ENCODE measurements at places on chromosomes 5 and 9.

DNA sequence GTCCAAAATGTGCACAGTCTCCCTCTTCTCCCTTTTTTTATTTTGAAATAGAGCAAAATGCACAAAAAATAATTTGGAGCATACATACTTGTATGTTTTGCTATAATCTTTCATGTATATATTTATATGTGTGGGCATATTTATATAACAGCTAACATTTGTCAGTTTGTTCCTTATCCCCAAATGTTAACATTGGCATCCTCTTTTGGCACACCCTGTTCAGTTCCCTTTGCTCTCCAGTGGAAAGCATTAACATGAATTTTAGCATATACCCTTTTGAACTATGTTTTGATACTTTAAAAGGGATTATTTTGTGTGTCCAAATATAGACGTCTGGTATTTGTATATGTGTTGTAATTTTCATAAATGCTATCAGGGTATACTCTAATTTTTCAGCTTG lies 306.2 kb downstream of the ARHGAP26 start:
- no peak for DNase-seq

DNA sequence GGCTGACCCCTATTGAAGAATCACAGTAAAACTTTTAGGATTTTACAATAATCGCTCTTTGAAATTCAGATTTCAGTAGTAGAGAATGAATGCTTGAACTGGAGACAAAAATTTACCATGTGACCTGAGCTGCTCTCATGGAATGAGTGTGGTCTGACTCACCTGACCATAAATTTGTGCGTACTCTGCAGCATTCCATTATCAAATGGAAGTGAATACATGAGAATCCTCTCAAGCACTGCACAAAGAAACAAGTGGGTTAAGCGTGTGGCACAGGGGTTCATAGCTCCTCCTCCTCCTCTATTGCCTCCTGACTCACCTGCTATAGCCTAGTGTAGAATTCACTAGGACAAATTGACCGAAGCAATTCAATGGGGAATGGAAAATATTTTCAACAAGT lies 269.8 kb upstream of the CDH9 start:
- peak; percentile 52 for DNase-seq

DNA sequence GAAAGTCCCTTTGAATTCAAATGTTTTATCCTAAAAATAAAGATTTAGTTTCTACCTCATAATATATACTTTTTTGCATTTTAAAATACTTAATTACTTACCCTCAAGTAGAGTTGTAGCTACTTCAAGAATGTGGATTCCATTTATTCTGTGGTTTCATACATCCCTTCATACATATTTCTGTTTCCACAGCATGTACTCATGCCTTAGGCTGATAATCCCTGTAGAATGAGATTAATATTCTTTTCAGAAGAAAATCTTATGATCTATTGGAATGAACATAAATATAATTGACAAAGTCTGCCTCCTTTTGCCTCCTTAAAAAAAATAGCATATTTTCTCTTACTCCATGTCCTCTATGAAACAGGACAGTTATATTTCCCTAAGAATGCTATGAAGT lies 465.7 kb downstream of the DTWD2 start:
- no peak for DNase-seq

DNA sequence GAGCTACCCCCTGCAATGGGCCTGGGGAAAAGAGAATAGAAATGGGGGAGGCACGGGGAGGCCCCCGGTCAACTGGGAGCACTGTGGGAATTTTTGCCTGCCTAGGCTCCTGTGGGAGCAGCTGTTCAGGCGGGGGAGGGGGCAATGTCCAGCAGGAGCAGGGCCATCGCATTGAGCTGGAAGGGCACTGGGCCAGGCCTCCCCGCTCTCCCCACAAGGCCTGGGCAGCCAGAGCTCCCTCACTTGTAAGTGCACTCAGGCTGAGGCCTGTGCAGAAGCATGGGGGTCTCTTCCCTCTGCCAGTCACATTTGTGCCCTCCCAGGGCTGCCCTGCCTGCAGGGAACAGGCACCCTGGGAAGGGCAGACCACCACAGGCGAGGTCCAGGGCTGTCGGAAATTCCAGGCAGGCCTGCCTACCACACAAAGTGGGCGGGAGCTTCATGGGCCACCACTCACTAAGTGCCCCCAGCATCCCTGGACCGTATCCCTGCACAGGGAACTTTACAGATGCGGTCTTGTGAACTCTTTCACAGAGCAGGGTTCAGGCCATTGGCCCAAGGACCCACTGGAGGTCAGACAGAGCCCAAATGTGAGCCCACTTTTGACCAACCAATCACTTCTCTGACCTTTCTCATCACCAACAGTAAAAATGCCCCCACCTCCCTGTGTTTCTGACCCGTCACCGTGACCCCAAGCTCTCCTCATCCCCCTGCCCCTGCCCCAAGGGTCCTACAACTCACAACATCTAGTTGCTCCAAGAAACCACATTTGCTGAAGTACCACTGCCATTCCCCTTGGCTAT lies 1.0 kb upstream of the CFAP157 start:
- DNase-seq = no peak

- peak; percentile 45 for DNase-seq
These were observed 51.0 kb downstream of the GNAQ start for GRCh38 chr9:77980622-77981021.

DNA sequence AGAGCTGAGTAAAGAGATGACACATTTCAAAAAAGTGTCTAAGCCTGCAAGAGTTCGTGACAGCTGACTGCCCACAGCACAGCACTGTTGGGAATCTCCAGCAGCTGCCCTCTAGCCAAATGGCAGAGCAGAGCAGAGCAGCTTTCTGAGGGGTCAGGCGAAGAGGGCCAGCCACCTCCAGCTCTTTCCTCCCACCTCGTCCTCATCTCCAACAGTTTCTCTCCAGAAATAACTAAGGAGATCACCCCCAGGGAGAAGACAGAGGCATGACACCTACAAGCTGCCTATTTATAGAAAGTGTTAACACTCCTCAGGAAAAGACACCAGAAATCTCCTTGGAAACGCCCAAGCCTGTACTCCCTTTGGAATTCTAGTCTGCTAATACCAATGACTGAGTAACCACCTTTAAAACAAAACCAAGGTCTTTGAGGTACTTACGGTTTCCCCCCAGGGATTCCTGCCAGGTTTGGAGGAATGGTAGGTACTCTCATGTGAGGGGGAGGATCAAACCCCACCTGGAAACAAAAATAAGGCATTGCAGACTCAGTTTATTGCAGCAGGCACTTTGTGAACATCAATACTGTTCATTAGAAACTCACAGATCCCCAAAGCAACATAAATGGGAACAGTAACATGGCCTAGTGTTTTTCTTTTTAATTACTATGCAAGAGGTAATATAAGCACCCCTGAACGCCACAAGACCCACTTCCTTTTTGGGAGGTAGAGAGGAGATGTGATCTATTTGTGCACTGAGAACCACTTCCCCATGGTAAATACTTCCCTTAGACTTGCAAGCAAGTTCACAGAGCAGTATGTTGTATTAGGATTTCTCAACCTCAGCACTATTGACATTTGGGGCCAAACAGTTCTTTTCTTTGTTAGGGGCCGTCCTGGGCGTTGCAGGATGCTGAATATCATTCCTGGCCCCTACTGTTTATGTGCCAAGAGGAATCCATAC lies 79.3 kb downstream of the TLE1 start:
- peak; percentile 56 for DNase-seq

DNA sequence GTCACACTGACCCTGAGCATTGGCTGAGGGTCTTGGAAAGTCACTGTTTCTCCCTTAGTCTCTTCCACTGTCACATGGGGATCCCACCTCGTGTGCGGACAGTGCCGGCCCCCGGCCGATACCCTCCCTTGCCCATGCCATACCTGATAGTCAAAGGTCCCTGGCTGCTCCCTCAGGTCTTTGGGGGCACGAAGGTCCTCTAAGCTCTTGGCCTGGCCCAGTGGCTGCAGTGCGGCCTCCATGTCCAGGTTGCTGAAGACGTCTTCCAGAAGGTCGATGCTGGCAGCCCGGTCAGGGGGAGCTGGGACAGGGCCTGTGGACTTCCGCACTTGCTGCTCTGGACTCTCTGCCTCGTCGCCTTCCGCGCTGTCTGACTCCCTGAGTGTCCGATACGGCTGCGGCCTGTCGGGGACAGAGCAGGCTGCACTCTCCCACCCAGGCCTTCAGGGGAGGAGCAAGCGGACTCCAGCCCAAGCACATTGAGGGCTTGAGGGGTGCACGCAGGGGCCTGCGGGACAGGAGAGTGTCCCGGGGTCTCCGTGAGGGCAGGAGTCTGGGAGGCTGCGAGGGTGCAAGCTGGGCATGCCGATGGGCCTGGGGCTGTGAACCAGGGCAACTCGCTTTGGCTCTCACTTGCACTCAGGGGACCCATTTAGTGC lies 27.6 kb downstream of the CRB2 start:
- DNase-seq = no peak

- peak; percentile 36 for DNase-seq
These were observed 15.2 kb upstream of the NEK6 start for GRCh38 chr9:124242331-124243194.

GRCh38 chr5:85375525-85375924 lies 990.8 kb upstream of the EDIL3 start:
- no peak for DNase-seq

- DNase-seq = no peak
These were observed 77.0 kb upstream of the PITX1 start for GRCh38 chr5:135110785-135111596.

- DNase-seq = no peak
These were observed 399.4 kb downstream of the ARRDC3 start for GRCh38 chr5:90983711-90984124.

- no peak for DNase-seq
These were observed 295.7 kb upstream of the PTGER4 start for GRCh38 chr5:40383749-40384651.

DNA sequence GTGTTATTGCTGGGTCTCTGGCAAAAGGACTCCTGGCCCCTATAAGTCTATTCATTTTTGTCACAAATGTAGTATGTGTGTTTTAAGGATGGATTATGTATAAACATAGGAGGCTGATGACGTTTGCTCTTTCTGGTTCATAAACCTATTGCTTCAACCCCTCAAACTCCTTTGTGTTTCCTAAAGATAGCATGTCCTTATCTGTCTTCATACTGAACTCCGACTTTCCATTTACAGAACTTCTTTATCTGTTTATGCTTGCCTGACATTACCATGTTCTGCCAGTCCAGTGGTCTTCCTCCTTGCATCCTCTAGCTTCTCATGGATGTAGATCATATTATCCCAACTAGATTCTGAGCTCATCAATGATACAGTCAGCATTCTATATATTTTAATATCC lies 46.1 kb downstream of the ARHGEF28 start:
- no peak for DNase-seq

DNA sequence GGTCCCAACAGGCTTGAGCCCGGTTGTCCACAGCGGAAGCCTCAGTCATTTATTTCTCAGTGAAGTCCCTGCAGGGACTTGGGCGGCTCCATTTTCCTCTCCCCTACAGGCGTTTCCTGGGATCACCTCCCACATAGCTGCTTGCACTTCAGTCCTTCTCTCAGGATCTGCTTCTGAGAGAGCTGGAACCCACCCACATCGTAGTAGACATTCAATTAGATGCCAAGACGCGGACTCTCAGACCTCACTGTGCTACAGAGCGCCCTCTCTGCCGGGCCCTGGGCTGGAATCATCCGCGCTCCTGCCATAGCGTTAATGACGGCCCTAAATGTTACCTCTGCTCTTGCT lies 54.0 kb upstream of the ROR2 start:
- DNase-seq = no peak

DNA sequence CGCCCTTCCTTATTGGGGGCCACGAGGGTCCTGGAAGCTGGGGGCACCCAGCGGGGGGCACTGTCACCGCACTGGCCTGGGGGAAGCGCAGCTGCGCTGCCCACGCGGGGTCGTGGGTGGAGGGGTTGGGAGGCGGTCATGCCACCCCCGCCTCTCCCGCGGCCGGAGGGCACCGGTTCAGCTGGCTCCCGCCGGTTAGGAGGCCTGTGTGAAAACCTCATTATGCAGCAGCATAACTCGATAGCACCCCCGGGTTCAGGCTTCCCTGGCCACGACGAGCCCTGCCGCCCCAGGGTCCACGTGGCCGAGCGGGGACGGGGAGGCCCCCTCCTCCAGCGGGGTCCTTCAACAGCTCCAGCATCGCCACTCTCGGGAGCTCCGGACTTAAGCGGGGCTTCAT lies 91.2 kb upstream of the ERCC6L2 start:
- no peak for DNase-seq

- no peak for DNase-seq
These were observed 24.8 kb downstream of the STX17 start for GRCh38 chr9:99931155-99931840.

DNA sequence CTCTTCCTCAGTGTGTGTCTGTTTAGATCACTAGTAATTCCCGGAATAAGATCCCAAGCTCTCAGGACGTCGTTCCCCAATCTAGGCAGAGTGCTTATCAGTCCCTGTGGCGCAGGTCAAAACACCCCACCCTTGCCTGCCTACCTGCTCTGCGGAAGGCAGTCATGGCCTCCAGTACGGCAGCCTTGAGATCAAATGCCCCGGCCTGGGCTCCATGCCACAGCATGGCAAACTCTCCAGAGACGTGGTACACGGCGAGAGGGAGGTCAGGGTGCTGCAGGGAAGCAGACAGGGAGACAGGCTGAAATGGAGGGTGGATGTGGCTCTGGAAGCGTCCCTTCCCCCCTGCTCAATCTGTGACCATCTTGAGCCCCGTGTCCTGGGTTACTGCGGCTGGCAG lies 12.0 kb upstream of the HDHD3 start:
- DNase-seq = no peak

DNA sequence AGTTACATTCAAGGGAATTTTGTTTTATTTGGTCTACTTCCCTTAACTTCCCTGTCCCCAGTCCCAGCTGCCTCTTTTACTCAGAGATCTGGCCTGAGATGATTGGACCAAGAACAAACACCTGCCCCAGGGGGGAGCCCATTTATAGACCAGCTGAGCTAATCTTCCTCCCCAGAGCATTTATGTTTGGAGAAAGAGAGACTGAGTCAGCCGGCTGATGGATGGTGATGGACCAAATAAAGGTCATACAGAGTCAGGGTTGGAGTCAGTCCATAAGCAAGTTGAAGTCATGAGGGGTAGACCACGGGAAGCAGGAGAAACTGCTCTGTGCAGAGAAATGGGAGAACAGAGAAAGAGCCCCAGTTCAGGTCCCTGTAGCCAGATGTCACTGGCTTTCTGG lies 77.7 kb downstream of the TMEM174 start:
- DNase-seq = peak; percentile 57

- peak; percentile 51 for DNase-seq
These were observed 28.8 kb downstream of the OR2K2 start for GRCh38 chr9:111301195-111301594.

DNA sequence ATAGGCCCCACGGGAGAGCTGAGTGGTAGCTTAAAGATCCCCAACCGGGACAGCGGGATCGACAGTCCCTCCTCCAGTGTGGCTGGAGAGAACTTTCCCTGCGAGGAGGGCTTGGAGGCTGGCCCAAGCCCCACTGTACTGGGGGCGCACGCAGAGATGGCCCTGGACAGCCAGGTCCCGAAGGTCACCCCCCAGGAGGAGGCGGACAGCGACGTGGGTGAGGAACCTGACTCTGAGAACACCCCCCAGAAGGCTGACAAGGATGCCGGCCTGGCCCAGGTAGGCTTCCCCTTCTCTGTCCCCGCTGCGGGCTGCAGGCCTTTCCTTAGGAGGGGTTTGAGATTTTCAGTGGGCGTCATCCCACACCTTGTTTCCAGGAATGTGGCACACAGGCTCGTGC lies 29.1 kb downstream of the FGD3 start:
- no peak for DNase-seq
